Common myeloid progenitor, CD34-positive (primary cell): ENCODE measurements at places on chromosomes 4 and X.
A peak's percentile ranks its signal among the peaks of the same experiment; 100 is the strongest.

- no peaks in the 10 kb centered on the region for H3K27me3 ChIP-seq
- no peak overlapping the region for H3K27ac ChIP-seq
- no peak overlapping the region for H3K4me3 ChIP-seq
- H3K4me1 ChIP-seq, result no peaks in the 10 kb centered on the region
- DNase-seq, result no peak
Measured at GRCh38 chr4:74897386-74897785, 35.5 kb upstream of the PARM1 start.

GRCh38 chr4:54473798-54474197 lies 184.0 kb upstream of the KIT start:
- H3K4me3 ChIP-seq, result no peak overlapping the region
- no peak overlapping the region for H3K27ac ChIP-seq
- H3K36me3 ChIP-seq, result no peaks in the 10 kb centered on the region
- no peaks in the 10 kb centered on the region for H3K27me3 ChIP-seq

DNA sequence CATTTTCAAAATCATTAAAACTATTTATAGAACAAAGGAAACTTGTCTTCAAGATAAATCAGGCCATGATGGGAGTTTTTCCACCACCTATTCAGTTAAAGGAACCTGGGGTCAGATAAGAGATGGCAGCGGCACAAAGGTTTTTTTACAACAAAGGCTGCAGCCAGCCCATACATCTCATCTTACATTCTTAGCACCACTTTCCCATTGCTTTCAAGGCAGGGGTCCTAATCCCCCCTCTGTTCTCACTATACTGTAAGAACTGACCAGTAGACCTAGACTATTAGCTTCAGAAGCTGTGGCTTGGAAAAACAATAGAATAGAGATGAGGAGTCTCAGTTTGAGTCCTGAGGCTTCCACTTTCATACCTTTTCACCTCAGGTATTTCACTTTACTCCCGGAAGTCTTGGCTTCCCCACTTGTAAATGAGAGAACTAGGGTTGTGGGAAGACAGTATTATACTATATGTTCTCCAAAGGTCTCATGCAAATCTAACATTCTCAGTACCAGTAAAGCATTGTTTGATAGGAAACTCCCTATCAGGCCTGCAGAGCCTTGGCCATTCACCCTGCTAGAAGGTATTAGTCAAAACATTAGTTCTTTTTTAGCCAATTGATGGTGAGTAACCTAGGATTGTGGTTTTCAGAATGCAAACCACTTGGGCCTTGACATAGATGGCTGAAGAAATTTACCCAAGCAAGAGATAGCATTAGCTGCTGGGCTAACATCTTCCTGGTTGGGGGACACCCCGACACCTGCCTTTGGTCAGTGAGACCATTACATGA lies 182.9 kb upstream of the PBDC1 start:
- H3K27me3 ChIP-seq, result no peaks in the 10 kb centered on the region
- no peak overlapping the region for H3K27ac ChIP-seq
- no peak overlapping the region for H3K4me3 ChIP-seq
- no peak for DNase-seq

DNA sequence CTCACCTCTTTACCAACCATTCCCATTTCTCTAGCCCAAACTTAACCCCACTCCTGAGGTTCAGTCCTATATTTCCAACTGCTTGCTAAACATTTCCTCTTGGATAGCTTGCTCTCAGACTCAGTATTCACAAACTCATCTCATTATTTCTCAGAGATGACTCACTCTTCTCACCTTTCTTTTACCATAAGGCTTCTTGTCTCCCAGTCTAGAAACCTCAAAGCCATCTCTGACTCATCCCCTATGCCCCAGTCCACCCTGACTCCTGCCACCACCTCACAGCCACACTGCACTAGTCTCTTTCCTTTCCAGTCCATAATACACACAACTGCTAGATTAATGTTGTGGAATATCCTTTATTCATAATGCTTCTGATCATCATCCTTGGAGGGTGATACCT lies 4.8 kb downstream of the FRMPD3 start:
- DNase-seq, result no peak
- no peaks in the 10 kb centered on the region for H3K4me1 ChIP-seq
- peaks cover 43% of the 10 kb centered on the region for H3K27me3 ChIP-seq

DNA sequence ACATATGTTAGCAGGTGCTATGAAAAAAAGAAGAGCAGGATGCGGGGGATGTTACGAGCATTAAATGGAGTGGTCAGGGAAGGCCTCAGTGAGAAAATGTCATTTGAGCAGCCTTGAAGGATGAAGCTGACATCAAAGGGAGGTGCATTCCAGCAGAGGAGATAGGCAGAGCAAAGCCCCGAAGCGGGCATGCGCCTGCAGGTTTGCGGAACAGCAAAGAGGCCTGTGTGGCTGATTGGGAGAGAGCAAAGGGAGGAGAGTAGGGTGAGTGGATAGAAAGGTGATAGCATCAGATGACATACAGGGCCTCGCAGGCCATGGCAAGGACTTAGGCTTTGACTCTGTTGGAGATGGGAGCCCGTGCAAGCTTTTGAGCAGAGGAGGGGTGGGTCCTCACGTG lies 95.4 kb upstream of the GPR50 start:
- no peak for DNase-seq
- no peak overlapping the region for H3K4me3 ChIP-seq
- H3K27ac ChIP-seq, result no peak overlapping the region

DNA sequence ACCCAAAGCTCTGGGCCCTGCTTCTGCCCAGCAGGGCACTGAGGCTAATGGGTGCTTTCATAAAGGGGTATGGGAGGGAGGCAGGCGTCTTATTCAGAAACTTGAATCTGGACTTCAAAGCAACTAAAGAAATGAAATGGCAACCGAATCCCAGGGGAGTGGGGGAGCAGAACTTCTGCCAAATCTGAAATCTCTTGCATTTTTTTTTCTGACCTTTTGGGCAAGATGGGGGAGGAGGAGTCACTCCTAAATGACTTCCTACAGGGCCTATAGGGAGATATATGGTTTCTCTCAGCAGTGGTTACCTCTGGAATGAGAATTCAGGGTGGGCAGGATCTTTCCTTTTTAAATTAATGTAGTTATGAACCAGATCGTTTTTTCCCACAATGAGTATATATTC lies 30.6 kb upstream of the KIAA1210 start:
- DNase-seq, result no peak
- H3K27ac ChIP-seq, result no peak overlapping the region
- H3K36me3 ChIP-seq, result no peaks in the 10 kb centered on the region
- no peaks in the 10 kb centered on the region for H3K4me1 ChIP-seq

- peaks cover 20% of the 10 kb centered on the region for H3K4me1 ChIP-seq
- H3K4me3 ChIP-seq, result no peak overlapping the region
- DNase-seq, result peak; percentile 31
- peak overlapping the region; percentile 72 for H3K27ac ChIP-seq
- H3K27me3 ChIP-seq, result no peaks in the 10 kb centered on the region
- no peaks in the 10 kb centered on the region for H3K36me3 ChIP-seq
Measured at GRCh38 chrX:123728016-123728415, 4.8 kb downstream of the THOC2 start.

DNA sequence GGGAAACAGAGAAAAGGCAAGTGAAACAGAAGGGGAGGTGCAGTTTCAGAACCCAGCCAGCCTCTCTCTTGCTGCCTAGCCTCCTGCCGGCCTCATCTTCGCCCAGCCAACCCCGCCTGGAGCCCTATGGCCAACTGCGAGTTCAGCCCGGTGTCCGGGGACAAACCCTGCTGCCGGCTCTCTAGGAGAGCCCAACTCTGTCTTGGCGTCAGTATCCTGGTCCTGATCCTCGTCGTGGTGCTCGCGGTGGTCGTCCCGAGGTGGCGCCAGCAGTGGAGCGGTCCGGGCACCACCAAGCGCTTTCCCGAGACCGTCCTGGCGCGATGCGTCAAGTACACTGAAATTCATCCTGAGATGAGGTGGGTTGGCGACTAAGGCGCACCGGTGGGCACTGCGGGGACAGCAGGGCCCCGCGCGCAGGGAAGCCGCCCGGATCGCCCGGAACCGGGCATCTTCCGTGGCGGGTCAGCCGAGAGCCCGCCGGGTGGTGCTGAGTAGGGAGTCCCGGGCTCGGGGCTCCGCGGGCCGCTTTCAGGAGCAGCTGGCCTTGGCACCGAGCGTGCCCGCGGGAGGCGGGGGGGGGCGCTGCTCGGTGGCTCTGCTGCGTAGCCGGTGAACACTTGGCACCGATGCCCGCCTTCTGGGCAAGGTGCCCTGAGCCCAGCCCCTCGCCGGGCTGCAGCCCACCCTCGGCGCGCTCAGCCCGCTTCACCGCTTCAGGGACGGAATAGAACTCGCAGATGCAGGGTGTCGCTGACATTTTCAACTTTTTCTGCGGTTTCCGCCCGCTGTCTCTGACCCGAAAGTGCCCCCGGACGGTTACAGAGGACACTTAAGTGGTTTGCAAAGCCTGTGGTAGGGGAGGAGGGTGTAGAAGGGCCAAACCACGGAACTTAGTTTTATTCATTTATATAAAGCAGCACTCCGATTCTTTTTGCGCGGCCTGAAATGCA lies at the start of gene CD38:
Gene CD38 (plus strand): TSS at position 40 of the 953 bp plus-strand sequence. CDS start 87 bp downstream, at position 127.
- H3K27ac ChIP-seq, result peak within 1 kb of the TSS; percentile 28
- H3K27me3 ChIP-seq, result no peaks in the 10 kb centered on the region
- peaks cover 21% of the 10 kb centered on the region for H3K4me1 ChIP-seq
- peak within 1 kb of the TSS; percentile 79 for H3K4me3 ChIP-seq
- peak; percentile 66 for DNase-seq

DNA sequence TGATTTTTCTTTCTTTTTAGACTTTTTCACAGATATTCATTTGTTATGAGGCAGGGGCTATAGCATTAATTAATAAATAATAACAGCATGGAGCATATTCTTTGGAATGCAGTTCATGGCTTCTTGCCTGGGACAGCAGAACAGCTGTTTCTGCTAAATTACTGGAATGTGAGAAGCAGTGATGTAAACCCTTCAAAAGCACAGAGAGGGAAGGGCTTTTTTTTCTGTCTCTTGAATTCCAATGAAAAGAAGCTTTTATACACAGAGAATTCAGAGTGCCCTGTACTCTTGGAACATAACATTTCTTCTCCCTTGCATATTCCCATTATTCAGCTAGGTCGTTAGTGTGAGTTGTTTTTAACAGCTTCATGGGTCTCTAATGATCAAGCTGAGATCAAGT lies 28.5 kb upstream of the ANK2 start:
- H3K4me3 ChIP-seq, result no peak overlapping the region
- H3K27ac ChIP-seq, result no peak overlapping the region
- DNase-seq, result no peak
- H3K27me3 ChIP-seq, result no peaks in the 10 kb centered on the region
- H3K4me1 ChIP-seq, result no peaks in the 10 kb centered on the region

- no peak overlapping the region for H3K4me3 ChIP-seq
- H3K4me1 ChIP-seq, result no peaks in the 10 kb centered on the region
- no peaks in the 10 kb centered on the region for H3K36me3 ChIP-seq
- no peaks in the 10 kb centered on the region for H3K27me3 ChIP-seq
- H3K27ac ChIP-seq, result no peak overlapping the region
Measured at GRCh38 chrX:132467026-132467425, 21.8 kb downstream of the MBNL3 start.

DNA sequence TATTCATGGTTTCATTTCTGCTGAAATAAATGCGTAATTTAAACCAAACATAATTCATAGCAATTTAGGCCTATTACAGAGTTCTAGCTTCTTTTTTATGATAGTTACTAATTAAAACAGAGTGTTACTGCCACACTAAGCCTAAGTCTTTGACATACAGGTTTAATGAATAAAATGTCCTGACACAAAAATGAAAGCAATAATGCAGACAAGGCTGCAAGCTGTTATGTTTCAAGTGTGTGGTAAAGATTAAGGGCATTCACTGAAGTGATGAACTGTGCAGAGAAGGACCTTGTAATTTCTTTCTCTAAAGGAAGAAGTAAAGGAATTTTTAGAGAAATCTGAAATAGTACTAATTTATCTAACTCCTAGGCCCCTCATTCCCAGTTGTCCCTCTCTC lies 2.9 kb downstream of the NDNF start:
- H3K27me3 ChIP-seq, result peaks cover 29% of the 10 kb centered on the region
- no peaks in the 10 kb centered on the region for H3K36me3 ChIP-seq
- no peak overlapping the region for H3K27ac ChIP-seq
- DNase-seq, result no peak
- no peak overlapping the region for H3K4me3 ChIP-seq
- H3K4me1 ChIP-seq, result peaks cover 19% of the 10 kb centered on the region

- H3K27ac ChIP-seq, result no peak overlapping the region
- no peak overlapping the region for H3K4me3 ChIP-seq
- H3K36me3 ChIP-seq, result no peaks in the 10 kb centered on the region
- DNase-seq, result no peak
- peaks cover 4% of the 10 kb centered on the region for H3K4me1 ChIP-seq
- no peaks in the 10 kb centered on the region for H3K27me3 ChIP-seq
Measured at GRCh38 chrX:68868316-68868715, 39.5 kb downstream of the EFNB1 start.

DNA sequence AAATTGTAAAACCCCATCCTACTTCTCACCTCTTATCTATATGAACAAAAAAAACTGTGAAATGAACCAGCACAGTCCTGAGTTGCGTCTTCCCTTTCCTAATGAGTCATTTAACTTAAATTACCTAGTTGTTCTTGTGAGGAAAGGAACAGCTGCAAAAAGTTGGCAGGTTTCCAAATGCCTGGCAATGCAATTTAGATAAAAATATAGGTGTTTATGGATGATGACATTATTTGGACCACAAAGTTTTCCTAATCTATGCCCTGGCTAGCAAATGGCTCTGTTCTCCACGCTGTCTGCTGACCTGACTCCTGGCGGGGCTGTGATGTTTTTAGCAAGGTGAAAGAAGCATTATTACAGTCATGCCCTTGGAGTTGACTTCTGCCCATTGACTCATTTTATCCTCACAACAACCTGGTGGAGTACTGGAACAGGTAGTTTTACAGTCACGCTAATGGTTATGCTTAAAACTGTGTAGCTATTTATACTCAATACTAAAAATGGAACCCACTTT lies 29.8 kb upstream of the RELL1 start:
- H3K27ac ChIP-seq, result no peak overlapping the region
- DNase-seq, result peak; percentile 82
- no peaks in the 10 kb centered on the region for H3K36me3 ChIP-seq

- no peaks in the 10 kb centered on the region for H3K36me3 ChIP-seq
- no peak overlapping the region for H3K4me3 ChIP-seq
- no peaks in the 10 kb centered on the region for H3K27me3 ChIP-seq
Measured at GRCh38 chr4:78648640-78649363, 97.2 kb downstream of the ANXA3 start.

GRCh38 chr4:67080046-67080557 lies 465.2 kb downstream of the CENPC start:
- H3K27ac ChIP-seq, result no peak overlapping the region
- H3K36me3 ChIP-seq, result no peaks in the 10 kb centered on the region
- H3K4me3 ChIP-seq, result no peak overlapping the region
- no peak for DNase-seq
- H3K27me3 ChIP-seq, result no peaks in the 10 kb centered on the region

GRCh38 chrX:118550792-118551191 lies 55.2 kb downstream of the DOCK11 start:
- H3K4me1 ChIP-seq, result no peaks in the 10 kb centered on the region
- no peak for DNase-seq
- H3K36me3 ChIP-seq, result peaks cover 35% of the 10 kb centered on the region
- no peak overlapping the region for H3K4me3 ChIP-seq
- no peaks in the 10 kb centered on the region for H3K27me3 ChIP-seq

DNA sequence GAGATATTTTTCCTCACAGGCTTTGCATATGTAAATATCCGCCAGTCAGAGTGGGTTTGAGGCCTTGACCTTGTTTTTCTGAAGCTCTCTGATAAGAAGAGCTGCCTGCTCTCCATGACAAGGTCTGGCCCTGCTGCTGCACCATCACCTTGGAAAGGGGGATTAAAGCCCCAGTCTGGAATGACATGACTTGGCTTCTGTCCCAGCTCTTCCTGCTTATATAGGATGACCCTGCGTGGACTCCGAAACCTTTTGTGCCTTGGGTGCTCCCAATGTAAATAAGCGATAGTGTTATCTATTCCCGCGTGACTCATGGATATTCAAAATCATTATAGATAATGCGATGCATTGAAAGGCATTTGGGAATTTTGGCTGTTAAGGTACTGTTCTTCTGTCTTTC lies 139.3 kb downstream of the BMPR1B start:
- no peak overlapping the region for H3K4me3 ChIP-seq
- no peaks in the 10 kb centered on the region for H3K4me1 ChIP-seq
- H3K27ac ChIP-seq, result no peak overlapping the region
